Body of pancreas (tissue), 4 donors: ENCODE measurements at places on chromosomes 7 and 10.
A peak's percentile ranks its signal among the peaks of the same experiment; 100 is the strongest.

GRCh38 chr10:89873055-89873454 lies 171.7 kb downstream of the KIF20B start:
- no peak overlapping the region for H3K4me3 ChIP-seq
- no peak overlapping the region for H3K27ac ChIP-seq
- no peak for DNase-seq
- no peaks in the 10 kb centered on the region for H3K36me3 ChIP-seq
- H3K4me1 ChIP-seq, result no peaks in the 10 kb centered on the region
- H3K27me3 ChIP-seq, result no peaks in the 10 kb centered on the region

GRCh38 chr10:129853562-129853903 lies 110.5 kb downstream of the EBF3 start:
- H3K36me3 ChIP-seq, result no peaks in the 10 kb centered on the region
- H3K27ac ChIP-seq, result no peak overlapping the region
- DNase-seq, result no peak
- H3K4me1 ChIP-seq, result peaks cover 16% of the 10 kb centered on the region

- H3K27me3 ChIP-seq, result no peaks in the 10 kb centered on the region
- DNase-seq, result no peak
- no peaks in the 10 kb centered on the region for H3K36me3 ChIP-seq
- H3K4me1 ChIP-seq, result no peaks in the 10 kb centered on the region
- H3K27ac ChIP-seq, result no peak overlapping the region
These were observed 882.2 kb downstream of the TYW1 start for GRCh38 chr7:67878808-67879207.

- no peaks in the 10 kb centered on the region for H3K27me3 ChIP-seq
- no peak for DNase-seq
- no peaks in the 10 kb centered on the region for H3K4me1 ChIP-seq
- no peak overlapping the region for H3K27ac ChIP-seq
- no peaks in the 10 kb centered on the region for H3K36me3 ChIP-seq
These were observed 52.2 kb downstream of the C10orf105 start for GRCh38 chr10:71667387-71667752.

GRCh38 chr10:2659660-2660209 lies 407.6 kb upstream of the PFKP start:
- no peaks in the 10 kb centered on the region for H3K4me1 ChIP-seq
- no peak overlapping the region for H3K4me3 ChIP-seq
- no peak for DNase-seq

DNA sequence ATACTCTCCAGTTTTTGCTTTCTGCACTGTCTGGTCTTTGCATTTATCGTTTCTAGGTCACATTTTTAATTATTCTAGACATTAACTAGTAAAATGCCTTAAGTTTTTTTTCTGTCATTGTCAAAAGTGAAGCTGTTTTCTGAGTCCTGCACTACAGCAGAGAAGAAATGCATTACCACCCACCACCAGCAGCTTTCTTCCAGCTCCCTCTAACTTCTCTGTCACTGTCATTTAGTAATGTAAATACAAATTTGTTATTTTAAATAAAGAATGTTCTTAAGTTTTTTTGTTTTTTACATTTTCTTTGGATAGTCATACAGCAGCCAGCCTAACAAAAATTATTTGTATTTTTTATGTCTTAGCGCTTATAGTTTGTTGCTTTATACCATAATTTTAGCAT lies 18.8 kb downstream of the PTPRZ1 start:
- H3K27me3 ChIP-seq, result no peaks in the 10 kb centered on the region
- H3K4me3 ChIP-seq, result no peak overlapping the region
- no peaks in the 10 kb centered on the region for H3K36me3 ChIP-seq
- no peak overlapping the region for H3K27ac ChIP-seq

DNA sequence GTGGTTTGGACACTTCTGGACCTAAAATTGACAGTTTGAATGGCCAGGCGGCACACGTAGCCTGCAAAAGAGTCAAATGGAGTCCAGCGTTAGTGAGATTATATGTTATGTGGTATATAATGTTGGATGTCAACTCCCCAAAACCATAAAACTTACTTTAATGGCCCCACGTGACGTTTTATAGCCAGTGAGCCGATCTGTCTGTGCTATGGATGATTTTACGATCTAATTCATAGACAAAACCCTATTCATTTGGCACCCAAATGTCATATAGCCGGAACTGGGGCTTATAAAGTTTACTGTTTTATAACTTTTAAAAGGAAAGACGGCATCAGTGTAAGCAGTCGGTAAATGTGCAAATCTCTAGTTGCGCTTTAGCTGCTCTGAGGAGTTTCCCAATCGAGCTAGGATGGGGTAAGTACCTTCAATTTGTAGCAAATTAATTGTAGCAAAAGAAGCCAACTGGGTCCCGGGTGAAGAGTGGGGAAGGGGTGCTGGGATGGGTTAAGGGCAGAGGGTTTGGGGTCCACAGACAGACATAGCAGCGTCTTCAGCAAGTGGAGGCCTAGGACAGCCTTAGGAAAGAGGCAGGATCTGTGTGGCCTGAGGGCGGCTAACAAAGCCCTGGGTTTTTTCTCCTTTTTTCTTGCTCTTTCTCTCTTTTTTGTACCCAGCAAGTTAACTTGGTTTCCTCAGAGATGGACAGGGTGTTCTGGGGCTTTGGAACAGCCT lies 3.2 kb downstream of the HOXA5 start:
- no peaks in the 10 kb centered on the region for H3K27me3 ChIP-seq
- H3K4me3 ChIP-seq, result no peak overlapping the region
- DNase-seq, result no peak

GRCh38 chr10:107477266-107477665 lies 312.8 kb upstream of the SORCS1 start:
- H3K36me3 ChIP-seq, result no peaks in the 10 kb centered on the region
- no peak overlapping the region for H3K27ac ChIP-seq
- DNase-seq, result no peak
- H3K4me3 ChIP-seq, result no peak overlapping the region
- H3K27me3 ChIP-seq, result no peaks in the 10 kb centered on the region
- H3K4me1 ChIP-seq, result no peaks in the 10 kb centered on the region

DNA sequence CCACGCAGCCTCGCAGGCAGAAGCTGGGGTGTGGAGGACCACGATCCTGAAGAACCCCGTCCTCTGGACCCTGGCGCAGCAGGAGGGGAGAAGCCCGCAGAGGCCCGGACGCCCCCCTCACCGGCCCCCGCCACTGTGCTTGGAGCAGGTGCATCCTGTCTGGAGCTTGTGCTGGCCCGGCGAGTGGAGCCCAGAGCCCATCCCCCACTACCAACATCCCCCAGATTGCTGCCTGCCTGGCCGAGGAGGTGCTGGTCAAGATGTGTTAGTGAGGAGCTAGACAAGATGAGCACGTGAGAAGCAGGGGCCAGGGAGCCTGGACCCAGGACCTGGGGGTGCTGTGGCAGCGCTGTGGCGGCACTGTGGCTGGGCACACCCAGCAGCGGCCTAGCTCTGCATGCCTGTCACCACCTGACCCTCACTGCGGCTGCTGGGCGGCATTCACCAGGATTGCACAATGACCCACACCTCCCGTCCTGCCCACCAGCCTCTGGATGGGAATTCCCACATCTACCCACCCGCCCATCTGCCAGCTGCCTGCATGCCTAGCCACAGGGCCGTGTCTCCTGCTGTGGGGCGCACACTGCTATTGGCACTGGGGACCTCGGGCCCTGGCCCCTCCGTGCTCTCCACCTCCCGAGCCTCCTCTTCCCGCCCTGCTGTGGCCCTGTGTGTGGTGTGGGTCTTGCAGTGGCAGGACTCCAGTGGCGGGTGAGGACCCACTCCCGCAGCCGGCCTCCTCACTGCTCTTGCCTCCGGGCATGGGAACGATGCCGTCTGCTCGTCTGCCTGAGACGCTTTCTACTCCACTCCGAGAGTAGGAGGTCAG lies 11.8 kb downstream of the GPR146 start:
- H3K27me3 ChIP-seq, result no peaks in the 10 kb centered on the region
- peaks cover 12% of the 10 kb centered on the region for H3K4me1 ChIP-seq
- H3K36me3 ChIP-seq, result peaks cover 1% of the 10 kb centered on the region
- no peak for DNase-seq
- no peak overlapping the region for H3K27ac ChIP-seq
- no peak overlapping the region for H3K4me3 ChIP-seq

- H3K27ac ChIP-seq, result no peak overlapping the region
- H3K4me1 ChIP-seq, result peaks cover 44% of the 10 kb centered on the region
- no peak overlapping the region for H3K4me3 ChIP-seq
- no peaks in the 10 kb centered on the region for H3K27me3 ChIP-seq
- H3K36me3 ChIP-seq, result no peaks in the 10 kb centered on the region
These were observed 129.3 kb downstream of the NRCAM start for GRCh38 chr7:108326938-108327337.

GRCh38 chr10:27736396-27736795 lies 9.2 kb downstream of the MKX start:
- no peaks in the 10 kb centered on the region for H3K27me3 ChIP-seq
- H3K36me3 ChIP-seq, result no peaks in the 10 kb centered on the region
- no peak overlapping the region for H3K27ac ChIP-seq

DNA sequence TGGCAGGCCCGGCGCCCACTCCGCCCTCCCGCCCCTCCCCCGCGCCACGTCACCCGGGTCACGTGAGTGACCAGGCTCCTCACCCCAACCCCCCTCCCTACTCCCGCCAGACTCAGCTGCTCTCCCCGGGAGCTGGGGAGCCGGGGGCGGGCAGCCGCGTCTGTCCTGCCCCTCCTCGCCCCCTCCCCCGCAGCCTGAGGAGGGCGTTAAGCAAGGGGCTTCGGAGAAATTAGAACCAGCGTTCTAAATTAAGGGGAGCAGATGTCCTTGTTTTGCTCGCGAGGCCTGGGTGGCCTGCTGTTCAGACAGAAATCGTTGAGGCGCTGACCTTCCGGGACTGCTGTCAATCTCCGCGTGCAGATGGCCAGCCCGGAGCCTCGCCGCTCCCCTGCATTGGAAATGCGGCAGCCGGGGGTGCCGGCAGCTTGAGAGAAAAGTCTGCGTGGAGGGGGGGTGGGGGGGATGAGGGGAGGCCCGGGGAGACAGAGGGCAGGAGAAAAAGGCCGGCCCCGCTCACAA lies 102.2 kb upstream of the ZNF438 start:
- peaks cover 15% of the 10 kb centered on the region for H3K4me1 ChIP-seq
- peak overlapping the region; percentile 82 for H3K27ac ChIP-seq
- peak; percentile 83 for DNase-seq
- H3K4me3 ChIP-seq, result peak overlapping the region; percentile 45

GRCh38 chr7:128094686-128095085 lies 63.4 kb upstream of the LRRC4 start:
- H3K27ac ChIP-seq, result no peak overlapping the region
- no peaks in the 10 kb centered on the region for H3K27me3 ChIP-seq
- H3K4me1 ChIP-seq, result no peaks in the 10 kb centered on the region
- peaks cover 4% of the 10 kb centered on the region for H3K36me3 ChIP-seq
- H3K4me3 ChIP-seq, result no peak overlapping the region
- DNase-seq, result no peak

- no peaks in the 10 kb centered on the region for H3K27me3 ChIP-seq
- H3K27ac ChIP-seq, result no peak overlapping the region
- no peak for DNase-seq
- no peak overlapping the region for H3K4me3 ChIP-seq
- H3K4me1 ChIP-seq, result no peaks in the 10 kb centered on the region
These were observed 188.4 kb downstream of the PPP1R3A start for GRCh38 chr7:113730309-113730955.

- DNase-seq, result no peak
- H3K4me1 ChIP-seq, result peaks cover 31% of the 10 kb centered on the region
- no peak overlapping the region for H3K27ac ChIP-seq
These were observed 57.6 kb upstream of the SLC35B4 start for GRCh38 chr7:134374291-134374690.

DNA sequence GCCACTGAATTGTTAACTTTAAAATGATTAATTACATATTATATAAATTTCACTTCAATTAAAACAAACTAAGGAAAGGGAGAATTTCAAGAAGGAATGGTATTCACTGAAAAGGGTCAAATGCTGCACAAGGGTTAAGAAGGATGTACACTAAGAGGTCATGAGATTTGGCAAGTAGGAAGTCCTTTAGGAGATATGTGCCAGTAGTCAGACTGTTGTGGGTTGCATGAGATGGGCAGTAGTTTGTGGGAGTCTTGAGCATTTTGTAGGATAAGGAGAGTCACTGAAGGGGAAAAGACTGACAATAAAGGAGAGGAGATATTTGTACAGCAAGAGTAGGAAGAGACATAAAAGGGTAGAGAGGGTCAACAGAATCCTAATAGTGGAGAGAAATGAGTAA lies 12.4 kb upstream of the PTPN12 start:
- no peak overlapping the region for H3K4me3 ChIP-seq
- H3K36me3 ChIP-seq, result no peaks in the 10 kb centered on the region

DNA sequence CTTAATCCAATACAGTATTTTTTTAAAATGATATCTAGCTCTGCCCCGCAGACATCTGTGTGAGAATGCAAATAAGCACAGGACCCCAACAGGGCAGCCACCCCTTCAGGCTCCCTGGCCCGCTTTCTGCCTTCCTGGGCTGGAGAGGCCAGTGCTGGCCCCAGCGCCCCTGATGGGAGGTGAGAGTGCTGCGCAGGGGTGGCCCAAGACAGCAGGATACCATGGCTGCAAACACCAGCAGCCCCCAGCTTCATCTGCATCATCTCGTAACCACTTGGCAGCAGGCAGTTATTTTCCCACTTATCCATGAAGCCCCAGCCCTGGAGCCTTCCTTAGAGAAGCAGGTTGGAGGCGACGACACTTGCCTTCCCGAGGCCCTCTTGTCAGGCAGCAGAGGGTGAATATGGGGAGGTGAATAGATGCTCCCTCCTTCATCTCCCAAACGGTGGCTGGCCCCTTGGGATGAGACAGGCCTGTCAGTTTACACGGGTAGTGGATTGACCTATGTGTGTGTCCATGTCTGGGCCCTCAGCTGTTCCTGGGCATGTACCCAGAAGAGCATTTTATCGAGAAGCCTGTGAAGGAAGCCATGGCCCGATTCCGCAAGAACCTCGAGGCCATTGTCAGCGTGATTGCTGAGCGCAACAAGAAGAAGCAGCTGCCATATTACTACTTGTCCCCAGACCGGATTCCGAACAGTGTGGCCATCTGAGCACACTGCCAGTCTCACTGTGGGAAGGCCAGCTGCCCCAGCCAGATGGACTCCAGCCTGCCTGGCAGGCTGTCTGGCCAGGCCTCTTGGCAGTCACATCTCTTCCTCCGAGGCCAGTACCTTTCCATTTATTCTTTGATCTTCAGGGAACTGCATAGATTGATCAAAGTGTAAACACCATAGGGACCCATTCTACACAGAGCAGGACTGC lies 71.2 kb downstream of the ALOX5 start:
- H3K4me1 ChIP-seq, result peaks cover 43% of the 10 kb centered on the region
- no peaks in the 10 kb centered on the region for H3K36me3 ChIP-seq
- peak; percentile 85 for DNase-seq
- H3K4me3 ChIP-seq, result no peak overlapping the region
- peak overlapping the region; percentile 49 for H3K27ac ChIP-seq
- H3K27me3 ChIP-seq, result no peaks in the 10 kb centered on the region

GRCh38 chr10:79420974-79421688 lies 24.3 kb downstream of the ZCCHC24 start:
- no peak for DNase-seq
- no peaks in the 10 kb centered on the region for H3K27me3 ChIP-seq
- H3K4me3 ChIP-seq, result no peak overlapping the region
- no peaks in the 10 kb centered on the region for H3K36me3 ChIP-seq
- peaks cover 17% of the 10 kb centered on the region for H3K4me1 ChIP-seq

DNA sequence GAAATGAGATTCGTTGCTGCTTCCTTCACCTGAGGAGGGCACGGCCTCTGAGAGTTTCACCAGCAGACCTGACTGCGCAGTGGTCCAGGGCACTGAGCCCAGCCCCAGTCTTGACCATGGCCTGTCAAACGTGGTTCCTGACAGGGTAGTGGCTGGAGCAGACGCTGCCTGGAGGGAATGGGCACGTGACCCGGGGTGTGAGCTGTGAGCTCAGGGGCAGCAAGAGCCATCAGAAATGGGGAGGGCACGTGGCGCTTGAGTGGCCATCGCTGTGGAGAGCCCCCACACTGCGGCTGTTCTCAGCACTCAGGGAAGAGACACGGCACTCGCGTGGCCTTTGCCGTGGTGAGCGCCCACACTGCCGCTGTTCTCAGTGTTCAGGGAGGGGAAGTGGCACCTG lies 12.0 kb downstream of the FAM20C start:
- no peaks in the 10 kb centered on the region for H3K27me3 ChIP-seq
- H3K27ac ChIP-seq, result no peak overlapping the region
- no peaks in the 10 kb centered on the region for H3K4me1 ChIP-seq
- no peak for DNase-seq
- H3K36me3 ChIP-seq, result no peaks in the 10 kb centered on the region
